Naive thymus-derived CD8-positive, alpha-beta T cell (primary cell): ENCODE measurements at places on chromosomes 2 and 18. TPM values are rescaled to one million over a fixed set of nuclear protein-coding genes. Genes with fewer than 3 reads are reported as not detected.

- peaks cover 4% of the 10 kb centered on the region for H3K4me1 ChIP-seq
- H3K4me3 ChIP-seq = no peak overlapping the region
- H3K27ac ChIP-seq = no peak overlapping the region
Measured at GRCh38 chr18:326846-327245, 59.0 kb upstream of the THOC1 start.

- H3K4me3 ChIP-seq = no peak overlapping the region
- no peak overlapping the region for H3K27ac ChIP-seq
- peaks cover 8% of the 10 kb centered on the region for H3K27me3 ChIP-seq
- DNase-seq = no peak
Measured at GRCh38 chr2:165601065-165601830, 131.8 kb downstream of the CSRNP3 start.

MOGAT1 gene
- total RNA-seq = not detected

- H3K4me1 ChIP-seq = no peaks in the 10 kb centered on the region
- H3K36me3 ChIP-seq = no peaks in the 10 kb centered on the region
- DNase-seq = no peak
- H3K27ac ChIP-seq = no peak overlapping the region
Measured at GRCh38 chr2:28552045-28552823, 56.4 kb downstream of the PLB1 start.

EFEMP1 gene
- total RNA-seq = not detected
